Fibroblast of skin of left quadriceps (primary cell): ENCODE measurements at places on chromosomes 13 and 19.
A peak's percentile ranks its signal among the peaks of the same experiment; 100 is the strongest.

GRCh38 chr13:73403355-73404120 is 344.7 kb downstream of the KLF5 start:
- DNase-seq = no peak

DNA sequence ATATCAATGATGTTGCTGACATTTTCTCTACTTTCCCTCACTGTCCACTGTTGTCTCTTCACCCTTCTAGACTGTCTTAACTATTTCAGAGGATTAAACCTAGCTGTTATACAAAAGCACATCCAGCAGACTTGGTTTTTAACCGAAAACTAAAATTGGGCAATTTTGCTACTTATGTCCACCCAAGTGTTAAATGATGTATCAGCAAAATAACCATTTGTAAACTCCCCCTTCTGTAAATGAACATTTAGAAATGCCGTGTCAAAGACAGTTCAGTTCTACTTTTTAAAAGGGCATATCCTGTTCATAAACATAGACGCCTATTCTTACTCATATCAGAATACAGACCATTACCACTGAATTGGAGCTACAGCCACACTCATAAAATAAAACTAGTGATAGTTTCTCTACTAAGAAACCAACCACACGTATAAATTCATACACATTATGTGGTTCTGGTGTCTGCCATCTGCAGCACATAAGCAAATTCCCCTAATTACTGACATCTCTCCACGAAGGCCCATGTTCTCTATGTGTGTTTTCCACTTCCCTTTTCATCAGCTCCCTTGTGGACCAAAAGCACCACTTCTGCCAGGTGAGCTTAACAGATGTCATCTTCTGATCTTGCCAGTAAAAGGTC is 1091.8 kb downstream of the PCDH9 start:
- DNase-seq = no peak

DNA sequence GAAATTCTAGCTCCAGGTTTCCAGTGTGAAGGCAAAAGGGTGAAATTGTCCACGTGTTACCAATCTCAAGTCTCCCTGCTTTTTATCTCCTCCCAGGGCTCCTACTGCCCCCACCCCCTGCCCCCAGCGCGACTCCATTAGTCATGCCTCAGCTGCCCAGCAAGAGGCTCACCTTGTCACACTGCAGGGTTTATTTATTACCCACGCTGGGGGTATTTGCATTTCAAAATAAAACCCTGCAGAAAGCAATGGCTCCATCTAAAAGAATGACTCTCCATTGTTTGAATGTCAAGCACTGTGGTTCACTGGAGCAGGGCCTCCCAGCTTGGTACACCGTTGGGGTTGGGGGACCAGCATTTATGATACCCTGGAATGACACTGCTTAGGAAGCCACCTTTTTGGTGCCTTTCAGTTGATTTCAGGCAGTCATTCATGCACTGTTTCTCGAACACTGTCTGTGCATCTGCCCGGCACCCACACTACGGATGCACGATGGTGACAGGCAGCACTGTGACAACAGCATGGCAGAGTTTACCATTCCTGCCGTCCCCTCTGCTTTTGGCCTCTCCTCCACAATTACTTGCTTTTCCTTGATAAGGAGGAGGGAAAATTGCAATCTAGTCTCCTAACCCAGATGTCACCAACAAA is 9.9 kb upstream of the POP4 start:
- no peak for DNase-seq

DNA sequence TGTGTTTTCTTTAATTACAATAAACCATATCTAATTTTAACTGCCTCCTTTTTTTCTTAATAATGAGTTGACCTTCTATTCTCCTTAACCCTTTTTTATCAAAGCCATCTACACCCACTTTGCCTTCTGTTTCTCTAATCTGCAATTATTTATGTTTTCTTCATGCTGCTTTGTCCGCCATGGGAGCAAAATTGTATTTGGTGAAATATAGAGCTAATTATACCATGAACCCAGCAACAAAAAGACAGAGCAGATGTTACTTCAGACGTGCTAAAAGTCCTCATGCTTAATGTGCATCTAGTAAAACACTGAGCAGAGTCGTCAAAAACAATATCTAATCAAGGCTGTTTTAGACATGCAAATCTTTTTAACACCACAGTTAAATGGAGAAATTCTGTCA is 264.7 kb downstream of the DACH1 start:
- DNase-seq = no peak

DNA sequence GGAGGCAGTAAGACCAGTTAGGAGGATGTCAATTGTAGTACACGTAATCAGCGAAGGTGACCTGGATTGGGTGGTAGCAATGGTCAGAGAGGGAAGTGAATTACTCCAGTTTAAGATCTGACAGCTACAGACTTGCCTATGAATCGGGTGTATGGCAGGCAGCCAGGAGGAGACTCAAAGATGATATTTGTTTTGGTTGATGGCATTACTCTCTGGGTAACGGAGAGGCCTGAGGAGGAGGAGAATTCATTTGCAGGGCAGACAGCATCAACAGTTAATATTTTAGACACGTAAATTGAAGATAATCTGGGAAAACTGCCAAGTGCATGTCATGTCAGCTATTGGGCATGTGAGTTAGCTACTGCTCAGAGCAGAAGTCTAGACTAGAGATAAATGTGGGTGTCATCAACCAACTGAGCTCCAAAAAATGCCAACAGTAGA is 109.2 kb downstream of the SGCG start:
- DNase-seq = peak; percentile 20
